ENCODE measurements at places on chromosomes 3 and 15.

DNA sequence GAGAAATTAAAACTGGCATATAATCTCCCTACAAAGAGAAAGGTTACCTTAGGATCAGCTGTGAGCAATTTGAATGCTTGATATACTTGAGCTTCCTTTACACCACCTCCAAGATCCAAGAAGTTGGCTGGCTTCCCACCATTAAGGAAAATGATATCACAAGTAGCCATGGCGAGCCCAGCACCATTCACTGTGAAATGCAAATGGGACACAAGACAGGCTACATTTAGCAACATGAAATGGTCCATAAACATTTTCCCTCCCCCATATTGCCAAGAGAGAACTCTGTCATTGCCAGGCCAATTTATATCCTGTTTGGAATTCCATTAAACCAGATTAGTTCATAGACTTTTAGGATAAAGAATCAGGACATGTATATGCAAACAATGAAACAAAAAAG lies 158.7 kb downstream of the SUCLG2 start:
- no peak for DNase-seq

- no peak for DNase-seq
Measured at GRCh38 chr3:38446812-38447211, 6.9 kb upstream of the ACVR2B start.

DNA sequence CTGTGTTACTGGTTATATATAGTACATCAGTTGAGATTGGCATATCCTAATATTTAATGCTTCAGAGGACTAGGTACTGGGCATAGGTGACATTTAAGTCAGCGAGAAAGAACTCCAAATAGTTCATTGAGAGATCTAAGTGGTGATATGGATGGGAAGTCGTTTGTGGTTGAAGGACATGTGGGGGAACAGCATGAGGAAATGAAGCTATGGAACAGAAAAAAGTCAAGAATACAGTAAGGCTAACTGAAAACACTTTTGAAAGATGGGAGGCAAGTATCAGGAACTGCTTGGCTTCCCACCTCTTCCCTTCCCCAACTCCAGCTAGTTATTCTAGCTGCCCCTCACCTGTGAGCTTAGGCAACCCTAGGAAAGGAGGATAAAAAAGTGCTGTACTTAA lies 3.7 kb upstream of the MYO5A start:
- no peak for DNase-seq

DNA sequence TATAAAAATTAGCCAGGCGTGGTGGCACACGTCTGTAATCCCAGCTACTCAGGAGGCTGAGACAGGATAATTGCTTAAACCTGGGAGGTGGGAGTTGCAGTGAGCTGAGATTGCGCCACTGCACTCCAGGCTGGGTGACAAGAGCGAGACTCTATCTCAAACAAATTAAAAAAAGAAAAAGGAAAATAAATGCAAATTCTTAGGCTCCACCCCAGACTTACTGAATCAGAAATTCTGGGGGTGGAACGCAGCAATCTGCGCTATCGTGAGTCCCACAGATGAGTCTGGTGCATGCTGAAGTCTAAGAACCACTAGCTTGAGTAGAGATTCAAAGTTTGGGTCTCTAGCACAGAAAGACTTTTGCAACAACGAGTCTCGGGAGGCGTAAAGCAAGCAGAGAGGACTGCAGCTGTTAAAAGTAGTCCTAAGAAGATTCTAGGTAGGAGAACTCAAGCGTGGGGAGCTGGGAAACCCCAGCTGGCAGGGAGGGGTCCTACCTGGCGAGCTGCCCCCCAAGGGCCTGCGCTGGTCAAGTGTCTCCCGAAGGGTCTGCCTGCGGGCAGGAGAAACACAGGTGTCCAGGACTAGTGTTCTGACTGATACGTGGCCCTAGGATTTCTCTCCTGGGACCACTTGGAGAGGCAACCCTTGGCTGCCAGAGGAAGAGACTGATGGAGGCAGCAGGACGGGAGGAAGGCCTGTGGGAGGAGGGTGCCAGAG lies 21.9 kb downstream of the CEP19 start:
- no peak for DNase-seq

- DNase-seq = no peak
Measured at GRCh38 chr15:60571008-60571420, 92.1 kb upstream of the ICE2 start.

GRCh38 chr3:97037294-97037943 lies 223.0 kb downstream of the EPHA6 start:
- no peak for DNase-seq

GRCh38 chr3:142982038-142982773 lies 18.7 kb upstream of the PAQR9 start:
- DNase-seq = no peak

DNA sequence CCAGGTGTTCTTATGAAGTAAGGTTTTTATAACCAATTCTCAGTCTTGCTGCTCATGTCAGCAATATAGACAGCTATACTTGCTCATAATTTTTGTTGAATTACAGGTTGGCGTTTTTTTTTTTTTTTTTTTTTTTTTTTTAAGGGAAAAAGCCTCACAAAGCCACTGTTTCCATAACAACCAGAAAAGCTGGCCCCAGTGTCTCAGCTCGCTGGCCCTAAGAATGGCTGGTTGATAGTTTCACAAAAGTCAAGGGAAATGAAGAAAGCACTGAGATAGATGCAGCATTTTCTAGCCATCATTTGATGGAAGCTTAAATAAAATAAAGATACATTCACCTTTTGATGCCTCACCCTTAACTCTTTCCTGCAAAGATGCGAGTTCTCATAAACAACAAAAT lies 121.9 kb downstream of the C3orf70 start:
- no peak for DNase-seq

- DNase-seq = no peak
Measured at GRCh38 chr15:45449916-45450867, 71.8 kb upstream of the GATM start.

- DNase-seq = no peak
Measured at GRCh38 chr3:121488628-121489027, 57.2 kb downstream of the POLQ start.

DNA sequence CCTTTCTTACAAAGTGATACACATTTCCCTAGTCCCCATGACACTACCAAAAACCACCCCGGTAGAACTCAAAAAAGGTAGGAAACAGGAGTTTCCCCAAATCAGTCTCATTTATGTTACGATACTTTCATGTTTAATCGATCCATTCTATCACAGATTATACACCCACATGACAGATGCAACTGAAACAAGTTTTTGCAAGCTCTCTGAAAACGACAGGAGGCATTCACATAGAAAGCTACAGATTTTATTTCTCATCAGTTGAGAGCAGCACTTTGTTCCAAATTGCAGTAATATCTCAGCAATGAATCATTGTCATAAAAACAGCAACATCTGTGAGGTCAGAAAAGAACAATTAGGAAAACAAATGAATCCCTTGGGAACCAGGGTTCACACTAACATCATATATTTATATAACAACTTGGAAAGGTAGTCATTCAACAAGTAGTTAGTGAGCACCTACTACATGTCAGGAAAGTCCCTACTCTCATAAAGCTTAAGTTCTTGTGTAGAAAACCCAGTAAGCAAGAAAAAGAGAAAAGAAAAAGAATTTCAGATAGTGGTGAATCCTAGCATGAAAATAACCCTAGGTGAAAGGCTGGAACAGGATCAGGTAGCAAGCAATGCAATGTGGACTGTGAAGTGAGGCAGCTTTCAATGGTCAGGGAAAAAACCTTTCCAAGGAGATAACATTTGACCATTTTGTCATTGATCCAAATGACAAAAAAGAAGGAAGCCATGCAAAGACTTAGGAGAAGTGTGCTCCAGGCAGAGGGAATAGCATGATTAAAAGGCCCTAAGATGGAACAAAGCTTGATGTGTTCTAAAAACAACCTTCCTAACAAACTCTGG lies 8.3 kb downstream of the PLD1 start:
- no peak for DNase-seq

- peak; percentile 23 for DNase-seq
Measured at GRCh38 chr15:45704329-45705249, 69.8 kb downstream of the SQOR start.

- no peak for DNase-seq
Measured at GRCh38 chr3:120489421-120489820, 38.6 kb upstream of the FSTL1 start.

- no peak for DNase-seq
Measured at GRCh38 chr3:187522293-187522692, 147.9 kb downstream of the SST start.

DNA sequence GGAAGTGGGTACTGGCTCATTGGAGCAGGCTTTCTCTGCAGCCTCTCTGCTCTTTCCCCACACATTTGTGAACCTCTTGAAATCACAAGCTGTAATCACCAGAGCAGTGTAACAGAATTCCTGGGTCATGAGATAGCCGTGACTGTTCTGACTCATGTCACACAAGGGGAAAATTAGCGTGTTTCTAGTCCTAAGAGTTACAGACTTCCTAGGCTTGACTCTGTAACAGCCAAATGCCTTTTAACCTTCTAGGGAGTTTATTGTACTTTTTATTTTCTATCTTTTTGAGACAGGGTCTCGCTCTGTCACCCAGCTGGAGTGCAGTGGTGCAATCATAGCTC lies 54.7 kb upstream of the TRAK1 start:
- no peak for DNase-seq

DNA sequence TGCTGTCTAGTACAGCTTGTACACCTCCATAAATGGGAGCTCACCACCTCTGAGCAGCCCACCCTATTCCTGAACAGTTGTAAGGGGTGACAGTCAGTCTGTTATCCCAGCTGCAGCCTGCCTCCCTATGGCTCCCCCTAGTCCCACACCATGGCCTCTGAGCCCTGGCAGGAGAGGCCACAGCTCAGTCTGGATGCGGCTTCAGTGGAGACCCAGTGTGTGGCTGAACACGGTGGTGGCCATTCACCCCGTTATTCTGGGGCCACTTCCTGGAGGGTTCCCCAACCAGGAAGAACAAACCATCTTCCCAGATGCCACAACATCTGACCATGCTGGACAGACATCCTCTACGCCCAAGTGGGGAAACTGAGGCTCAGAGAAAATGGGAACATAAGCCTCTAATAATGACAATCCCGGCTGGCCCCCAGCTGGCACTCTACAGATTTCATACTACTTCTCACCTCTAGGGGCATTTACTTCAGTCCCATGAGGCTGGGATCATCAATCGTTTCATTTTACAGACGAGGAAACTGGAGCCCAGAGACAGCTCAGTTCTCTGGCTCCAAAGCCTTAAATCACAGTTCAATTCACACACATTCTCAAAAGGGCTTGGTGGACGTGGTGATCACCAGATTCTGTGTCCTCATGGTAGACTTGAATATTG lies 9.2 kb upstream of the GRIP2 start:
- no peak for DNase-seq

- DNase-seq = no peak
Measured at GRCh38 chr3:134143828-134144401, 106.7 kb downstream of the RYK start.

GRCh38 chr15:36110659-36110993 lies 468.8 kb upstream of the CDIN1 start:
- no peak for DNase-seq

- DNase-seq = no peak
Measured at GRCh38 chr3:101848326-101848725, 988 bp upstream of the NFKBIZ start.

DNA sequence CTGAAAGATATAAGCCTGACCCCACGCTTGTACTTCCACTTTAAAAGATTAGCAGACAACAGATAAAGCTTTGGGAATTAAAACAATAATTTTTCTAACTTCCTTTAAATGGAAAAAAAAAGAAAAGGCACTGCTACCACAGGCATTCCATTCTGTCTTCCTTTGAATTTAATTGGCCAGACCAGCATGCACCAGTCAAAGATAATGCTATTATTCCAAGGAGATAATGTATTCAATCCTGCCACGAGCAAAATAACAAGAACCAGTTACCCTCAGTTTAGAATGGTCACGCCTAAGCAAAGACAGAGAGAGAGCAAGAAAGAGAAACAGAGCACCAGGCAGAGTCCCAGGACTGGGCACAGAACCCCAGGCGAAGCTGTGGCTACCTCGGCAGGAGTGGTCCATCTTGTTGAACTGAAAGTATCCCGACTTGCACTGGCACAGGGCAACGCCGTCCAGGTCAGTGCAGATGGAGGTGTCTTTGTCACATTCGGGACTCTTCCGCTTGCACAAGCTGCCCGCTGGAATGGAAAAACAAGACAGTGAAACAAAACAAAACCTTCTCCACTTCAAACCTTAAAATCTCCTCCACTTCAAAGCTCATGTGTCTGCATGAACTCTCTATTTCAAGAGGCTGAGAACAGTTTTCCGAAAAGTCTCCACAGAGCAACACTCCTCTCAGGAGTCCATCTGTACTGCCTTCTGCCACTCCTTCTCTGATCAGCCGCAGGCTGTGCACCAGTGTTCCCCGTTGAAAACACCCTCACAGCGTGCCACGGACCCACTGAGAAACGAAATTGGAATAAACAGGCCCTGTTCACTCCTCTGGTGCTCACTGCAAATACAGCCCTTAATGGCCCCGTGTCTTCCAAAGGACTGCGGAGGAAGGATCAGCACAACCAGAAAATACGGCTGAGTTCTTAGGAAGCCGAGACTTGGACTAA lies 58.2 kb downstream of the HEG1 start:
- no peak for DNase-seq

- no peak for DNase-seq
Measured at GRCh38 chr15:80140909-80141308, 11.9 kb upstream of the FAH start.

DNA sequence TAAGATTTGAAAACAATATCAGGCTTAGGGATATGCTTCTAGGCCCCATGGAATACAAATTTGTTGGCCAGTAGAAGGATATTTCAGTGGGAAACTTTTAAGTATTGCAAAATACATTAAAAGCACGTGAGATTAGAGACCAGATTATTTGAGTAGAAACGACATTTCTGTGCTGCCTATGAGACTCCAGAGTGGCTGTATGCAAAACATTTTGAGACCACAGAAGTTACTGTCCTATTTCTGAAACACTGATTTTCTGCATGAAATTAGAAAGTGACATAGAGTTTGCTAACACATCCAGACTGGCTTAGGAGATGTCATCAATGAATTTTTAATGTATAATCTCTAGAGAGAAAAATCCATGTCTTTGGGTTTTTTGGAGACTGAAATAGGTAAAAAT lies 99.8 kb downstream of the KCNH8 start:
- DNase-seq = no peak

DNA sequence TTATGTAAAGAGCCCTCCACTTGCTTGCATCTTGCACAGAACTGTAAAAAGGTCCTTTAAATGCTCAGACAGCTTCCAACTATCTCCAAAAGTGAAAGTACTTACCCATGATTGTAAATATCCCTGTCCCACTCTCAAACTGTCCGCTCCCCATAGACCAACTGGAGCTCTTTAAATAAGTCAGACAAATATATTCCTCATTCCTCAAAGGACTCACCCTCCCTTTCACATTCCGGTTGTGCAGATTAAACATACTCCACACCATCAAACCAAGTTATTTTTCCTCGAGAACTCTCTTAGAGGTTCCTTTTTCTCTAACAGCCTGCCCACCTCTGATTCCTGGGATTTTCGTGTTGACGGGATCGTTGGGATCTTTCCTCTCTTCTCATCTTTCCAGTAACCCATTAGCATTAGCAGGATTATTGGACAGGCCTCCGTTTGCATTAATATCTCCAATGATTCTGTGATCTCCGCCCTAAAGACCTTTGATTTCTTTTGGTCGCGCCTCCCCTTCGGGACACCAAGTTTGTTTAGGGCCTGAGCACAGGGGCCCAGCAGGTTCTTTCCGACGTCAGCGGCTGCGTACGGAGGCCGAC lies 763 bp downstream of the GOLGB1 start:
- peak; percentile 67 for DNase-seq

All from activated CD4-positive, alpha-beta memory T cell treated with anti-CD3 and anti-CD28 coated beads for 36 hours (primary cell).